Pericardium fibroblast (primary cell): ENCODE measurements at places on chromosomes 7 and 10. TPM values are rescaled to one million over a fixed set of nuclear protein-coding genes. Genes with fewer than 3 reads are reported as not detected.

Gene CH25H
- total RNA-seq, result 0.23 and 1.6 TPM in 2 replicates

Gene ZMIZ2
- total RNA-seq, result 9.0 and 13.8 TPM in 2 replicates

Gene MCM7
- total RNA-seq, result 14.5 and 19.7 TPM in 2 replicates

Gene CLDN15
- 4.2 and 5.3 TPM in 2 replicates for total RNA-seq

Gene TAF3
- total RNA-seq, result 1.9 and 2.2 TPM in 2 replicates

Gene UNCX
- total RNA-seq, result not detected in 2 replicates

Gene CCDC146
- total RNA-seq, result 1.2 TPM in 2 replicates

Gene PRPS1L1
- not detected in 2 replicates for total RNA-seq

Gene HOXA5
- 1.3 and 35.0 TPM in 2 replicates for total RNA-seq

Gene PRKG1
- 15.3 and 19.5 TPM in 2 replicates for total RNA-seq

Gene GIMAP4
- total RNA-seq, result not detected in 2 replicates

Gene NME8
- total RNA-seq, result not detected in 2 replicates

Gene SPDYE2
- total RNA-seq, result not detected in 2 replicates

Gene JAKMIP3
- 0.09 and 0.12 TPM in 2 replicates for total RNA-seq

Gene ITPRID1
- not detected in 2 replicates for total RNA-seq

Gene SMKR1
- total RNA-seq, result not detected in 2 replicates

Gene PTPN12
- 17.7 and 25.7 TPM in 2 replicates for total RNA-seq

Gene GPR26
- not detected in 2 replicates for total RNA-seq

Gene UPK3B
- 8.6 TPM in 1 of 2 replicates, not detected in the other for total RNA-seq

Gene GATA3
- total RNA-seq, result 0.35 TPM in 1 of 2 replicates, not detected in the other

Gene TMEM248
- 91.2 and 127 TPM in 2 replicates for total RNA-seq

Gene SNX8
- 23.1 and 34.7 TPM in 2 replicates for total RNA-seq

Gene MSANTD7
- total RNA-seq, result 10.7 and 11.1 TPM in 2 replicates

Gene ABCC2
- 0.35 and 0.68 TPM in 2 replicates for total RNA-seq

Gene AHR
- 64.2 and 131 TPM in 2 replicates for total RNA-seq

Gene GIMAP5
- total RNA-seq, result not detected in 2 replicates

Gene PRSS37
- not detected in 2 replicates for total RNA-seq

Gene ABCB1
- total RNA-seq, result not detected in 2 replicates

Gene ARL4A
- total RNA-seq, result 18.6 and 26.7 TPM in 2 replicates

Gene SLC39A12
- not detected in 2 replicates for total RNA-seq

Gene AOAH
- not detected in 2 replicates for total RNA-seq

Gene PNLIPRP2
- not detected in 2 replicates for total RNA-seq

Gene CFAP46
- total RNA-seq, result 1.9 and 2.6 TPM in 2 replicates

Gene WBP1L
- 63.7 and 76.1 TPM in 2 replicates for total RNA-seq

Gene CAMK2B
- total RNA-seq, result 0.58 TPM in 1 of 2 replicates, not detected in the other

Gene UBE3C
- 49.1 and 61.4 TPM in 2 replicates for total RNA-seq

Gene ZNF804B
- not detected in 2 replicates for total RNA-seq

Gene NEUROG3
- not detected in 2 replicates for total RNA-seq

Gene CPA4
- 18.0 and 49.9 TPM in 2 replicates for total RNA-seq

Gene BRAF
- 7.1 and 14.8 TPM in 2 replicates for total RNA-seq

Gene GFRA1
- 1.6 and 2.0 TPM in 2 replicates for total RNA-seq

Gene ELAPOR2
- 3.0 and 11.8 TPM in 2 replicates for total RNA-seq
